ENCODE measurements at places on chromosomes 5 and 9.

DNA sequence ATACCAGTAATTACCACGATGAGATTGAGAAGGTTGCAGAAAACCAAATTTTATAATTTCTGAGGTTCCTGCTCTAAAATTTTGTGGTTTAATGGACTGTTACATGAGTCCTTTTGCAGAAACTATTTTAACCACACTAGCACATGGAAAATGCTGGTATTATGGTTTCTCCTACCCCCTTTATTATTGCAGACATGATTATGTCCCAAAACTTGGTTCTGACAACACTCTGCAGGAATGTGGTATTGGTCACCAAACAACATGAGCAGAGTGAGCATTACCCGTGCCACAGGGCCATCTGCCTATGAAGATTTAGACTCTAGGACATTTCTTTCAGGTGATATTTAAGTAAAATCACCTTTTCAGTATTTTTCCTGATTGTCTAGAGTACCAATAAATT, 2.8 kb upstream of the ECM2 start:
- no peak for DNase-seq

DNA sequence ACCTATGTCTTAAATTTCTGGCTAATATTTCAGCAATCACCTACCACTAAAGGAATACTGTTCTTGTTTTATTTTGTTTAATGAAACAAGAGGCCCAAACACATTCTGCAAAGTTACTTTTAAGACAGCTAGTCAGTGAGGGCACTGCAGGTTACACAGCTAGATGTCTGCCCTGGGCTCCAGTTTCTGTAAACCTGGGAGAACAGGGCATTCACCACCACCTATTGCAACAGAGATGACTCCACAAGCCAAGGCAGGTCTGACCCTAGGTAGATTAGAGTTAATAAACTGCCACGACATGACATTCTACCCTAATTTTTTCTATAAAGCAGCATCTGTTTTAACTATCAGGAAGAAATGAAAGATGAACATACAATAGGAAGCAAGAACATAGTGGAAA, 90.8 kb downstream of the SLF1 start:
- no peak for DNase-seq

GRCh38 chr5:54942064-54942778, 43.2 kb downstream of the ESM1 start:
- DNase-seq = no peak

DNA sequence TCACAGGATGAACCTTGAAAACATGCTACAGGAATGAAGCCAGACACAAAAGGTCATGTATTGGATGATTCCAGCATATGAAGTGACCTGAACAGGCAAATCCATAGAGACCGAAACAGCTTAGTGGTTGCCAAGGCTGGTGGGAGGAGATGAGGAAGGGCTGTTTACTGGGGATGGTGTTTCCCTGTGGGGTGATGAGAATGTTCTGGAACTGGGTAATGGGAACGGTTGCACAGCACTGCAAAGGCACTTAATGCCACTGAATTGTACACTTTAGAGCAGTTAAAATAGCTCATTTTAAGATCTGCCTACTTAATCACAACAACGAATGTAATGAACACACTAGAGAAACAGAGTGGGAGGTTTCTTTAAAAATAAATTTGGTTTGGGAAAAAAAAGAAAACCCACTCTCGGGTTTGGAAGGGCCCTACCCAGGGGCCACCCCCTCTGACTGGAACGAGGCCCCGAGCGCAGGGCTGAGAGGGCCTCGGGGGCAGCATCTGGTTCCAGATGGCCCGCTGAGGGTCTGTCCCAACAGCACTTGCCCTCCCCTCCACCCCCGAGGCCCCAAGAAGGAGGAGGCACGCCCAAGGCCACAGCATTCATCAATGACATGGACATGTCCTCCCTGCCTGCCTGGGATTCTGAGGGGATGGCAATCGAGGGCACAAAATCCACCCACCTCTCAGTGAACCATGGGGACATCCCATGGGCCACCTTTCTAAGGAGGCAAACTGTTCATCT, 31.7 kb downstream of the SARDH start:
- DNase-seq = no peak

DNA sequence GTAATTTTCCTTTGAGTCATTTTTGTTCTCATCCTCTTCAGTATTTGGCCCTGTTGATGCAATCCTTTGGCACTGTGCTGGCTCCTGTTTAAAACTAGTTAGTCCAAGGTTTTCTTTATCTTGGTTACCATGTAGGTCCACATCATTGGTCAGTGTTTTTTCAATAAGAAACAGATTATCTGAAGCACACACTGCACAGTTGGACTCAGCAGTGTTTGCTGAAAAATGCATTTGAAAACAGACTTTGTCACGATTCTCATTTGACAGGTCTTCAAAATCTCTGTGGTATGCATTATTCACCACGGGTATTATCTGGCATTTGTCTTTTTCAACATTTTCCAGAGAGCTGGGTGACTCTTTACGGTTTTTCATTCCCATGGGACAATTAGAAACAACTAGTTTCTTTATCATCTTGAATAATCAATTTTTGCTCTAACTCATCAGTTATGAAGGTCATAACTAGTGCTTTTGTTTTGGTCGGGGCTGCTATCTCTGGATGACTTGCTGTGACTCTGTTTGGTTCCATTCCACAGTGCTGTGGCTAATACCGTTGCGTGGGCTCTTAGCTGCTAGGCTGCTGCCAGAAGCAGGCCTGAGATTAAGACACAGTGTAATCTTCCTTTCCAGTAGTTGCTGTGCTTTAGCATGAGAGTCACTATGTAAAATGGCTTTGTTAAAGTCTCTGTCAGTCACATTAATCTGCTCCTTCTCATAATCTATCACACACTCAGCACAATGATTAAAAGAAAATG, 36.2 kb downstream of the NUDT12 start:
- no peak for DNase-seq

DNA sequence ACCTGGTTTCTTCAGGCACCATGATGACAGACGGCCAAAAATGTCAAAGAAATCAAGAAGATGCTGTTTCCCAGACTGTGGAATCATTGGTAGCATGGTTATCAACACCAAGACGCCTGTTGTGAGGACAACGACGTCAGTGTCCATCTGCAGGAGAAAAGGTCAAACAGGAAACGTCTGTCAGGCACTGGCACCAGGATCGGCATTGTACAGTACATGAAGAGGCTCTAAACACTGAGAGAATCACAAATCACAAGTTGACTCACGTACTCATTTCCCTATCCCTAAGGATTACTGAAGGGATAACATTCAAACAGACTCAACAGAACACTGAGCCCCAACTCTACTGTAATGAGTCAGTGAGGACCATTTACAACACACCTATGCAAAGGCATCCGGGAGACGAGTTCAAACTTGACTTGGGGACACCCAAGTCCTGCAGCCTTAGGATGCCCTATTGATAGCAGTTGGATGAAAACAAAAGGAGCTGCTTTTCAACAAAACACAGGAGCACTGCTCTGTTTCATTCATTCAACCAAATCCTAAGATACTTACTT, 21.0 kb downstream of the TSC1 start:
- no peak for DNase-seq

DNA sequence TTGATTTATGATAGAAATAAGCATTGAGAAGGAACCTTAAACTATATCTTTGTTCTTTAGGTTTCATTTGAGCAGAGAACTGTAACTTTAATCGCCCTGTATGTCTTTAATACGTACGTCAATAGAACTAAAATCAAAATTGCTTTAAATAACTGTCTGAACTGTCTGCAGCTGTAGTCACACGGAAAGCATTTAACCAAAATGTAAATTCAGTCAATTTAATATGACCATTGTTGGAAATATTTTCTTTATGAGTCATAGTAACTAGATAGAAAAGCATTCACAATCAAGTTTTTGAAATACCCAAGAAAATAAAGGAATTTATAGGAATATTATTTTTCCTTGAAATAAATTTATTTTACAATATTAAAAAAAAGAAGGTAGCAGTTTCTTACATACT, 157.1 kb upstream of the CDH6 start:
- DNase-seq = no peak

- no peak for DNase-seq
Observed at GRCh38 chr9:104911032-104911607, 16.8 kb downstream of the ABCA1 start.

GRCh38 chr5:156396063-156396829, 69.3 kb downstream of the SGCD start:
- DNase-seq = no peak

DNA sequence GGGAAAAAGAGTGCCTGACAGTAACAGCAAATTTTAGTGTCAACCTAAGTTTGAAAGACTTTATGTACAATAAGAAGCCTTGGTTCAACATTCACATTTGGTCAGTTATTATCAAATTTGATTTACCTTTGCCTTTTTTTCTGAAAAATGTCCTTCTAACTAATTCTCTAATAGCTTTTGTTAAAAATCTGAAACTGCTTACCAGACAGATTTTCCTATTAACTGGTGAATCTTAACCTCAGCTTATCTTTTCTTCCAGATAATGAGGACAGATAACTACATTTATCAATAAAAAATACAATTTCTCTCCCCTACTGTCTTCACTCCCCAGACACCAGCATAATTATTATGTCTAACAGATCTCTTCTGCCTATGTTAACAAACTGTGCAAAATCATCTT, 988.5 kb downstream of the CDH18 start:
- no peak for DNase-seq

DNA sequence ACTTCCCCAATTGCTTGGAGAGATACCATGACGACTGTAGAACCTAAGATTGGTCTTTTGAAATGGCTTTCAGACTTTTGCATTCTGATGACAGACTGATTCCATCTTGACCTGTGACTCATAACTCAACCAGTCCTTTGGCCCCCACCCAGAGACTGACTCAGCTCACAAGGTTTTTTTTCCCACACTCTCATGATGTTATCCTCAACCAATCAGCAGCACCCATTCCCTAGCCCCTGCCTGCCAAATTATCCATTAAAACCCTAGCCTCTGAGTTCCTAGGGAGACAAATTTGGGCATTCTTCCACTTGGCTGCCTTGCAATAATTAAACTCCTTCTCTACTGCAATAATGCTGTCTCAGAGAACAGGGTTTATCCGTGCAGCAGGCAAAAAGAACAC, 1263.3 kb upstream of the CDH9 start:
- no peak for DNase-seq

DNA sequence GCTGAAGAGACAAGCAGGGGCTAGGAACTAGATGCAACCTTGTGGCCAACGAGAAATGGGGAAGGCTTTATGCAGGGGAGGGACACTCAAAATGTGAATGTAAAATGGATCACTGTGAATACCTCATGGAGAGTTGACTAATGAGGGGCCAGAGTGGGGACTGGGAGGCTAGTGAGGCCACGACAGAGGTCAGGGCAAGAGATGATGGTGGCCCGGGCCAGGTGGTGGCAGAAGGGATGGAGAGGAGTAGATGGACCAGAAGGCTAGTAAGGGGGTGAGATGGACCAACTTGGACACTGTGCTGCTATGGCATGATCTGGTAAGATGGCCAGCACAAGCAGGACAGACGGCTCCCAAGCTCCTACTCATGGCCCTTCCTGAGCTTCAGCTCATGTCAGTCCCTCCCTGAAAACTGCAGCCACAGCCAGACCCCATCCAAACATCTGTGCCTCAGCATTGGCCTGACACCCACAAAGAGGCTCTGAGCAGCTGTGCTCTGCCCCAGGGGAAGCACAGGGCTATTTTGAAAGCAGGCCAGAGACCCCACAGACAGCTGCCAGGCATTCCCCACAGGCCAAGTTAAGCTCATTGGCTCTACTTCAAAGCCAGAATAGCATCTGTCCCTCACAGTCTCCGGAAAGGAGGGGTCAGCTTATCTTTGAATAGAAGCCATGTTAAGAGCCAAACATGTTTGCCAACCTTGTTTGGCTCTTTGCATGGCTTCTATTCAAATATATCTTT, 22.1 kb downstream of the P4HA2 start:
- no peak for DNase-seq

GRCh38 chr5:100856462-100856861, 46.6 kb downstream of the ST8SIA4 start:
- no peak for DNase-seq

DNA sequence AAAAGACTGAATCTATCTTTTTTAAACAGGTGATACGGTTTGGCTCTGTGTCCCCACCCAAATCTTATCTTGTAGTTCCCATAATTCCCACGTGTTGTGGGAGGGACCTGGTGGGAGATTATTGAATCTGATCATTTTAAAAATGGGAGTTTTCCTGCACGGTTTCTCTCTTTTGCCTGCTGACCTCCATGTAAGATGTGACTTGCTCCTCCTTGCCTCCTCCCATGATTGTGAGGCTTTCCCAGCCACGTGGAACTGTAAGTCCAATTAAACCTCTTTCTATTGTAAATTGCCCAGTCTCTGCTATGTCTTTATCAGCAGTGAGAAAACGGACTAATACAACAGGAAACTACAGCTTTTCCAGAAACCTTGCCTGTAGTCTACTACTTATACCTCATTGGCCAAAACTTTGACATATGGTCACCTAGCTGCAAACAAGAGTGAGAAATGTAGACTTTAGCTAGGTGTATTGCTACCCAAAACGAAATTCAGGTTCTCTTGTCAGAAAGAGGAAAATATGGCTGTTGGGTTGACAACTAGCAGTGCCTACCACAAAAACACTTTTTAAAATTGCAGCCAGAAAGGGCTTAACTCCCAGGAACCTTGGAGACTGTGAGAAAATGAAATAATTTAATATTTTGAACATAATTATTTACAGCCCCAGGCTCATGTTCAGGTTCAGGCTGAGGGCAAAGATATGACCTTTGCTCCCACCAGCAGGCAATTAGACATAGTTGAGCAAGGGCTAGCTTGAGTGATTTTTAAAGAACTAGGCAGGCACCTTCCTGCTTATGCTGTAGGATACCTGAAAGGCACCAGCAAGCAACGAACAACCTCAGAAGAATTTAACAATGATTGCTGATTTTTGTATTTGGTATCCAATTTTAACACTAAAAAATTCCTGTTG, 7.4 kb upstream of the AGGF1 start:
- no peak for DNase-seq

DNA sequence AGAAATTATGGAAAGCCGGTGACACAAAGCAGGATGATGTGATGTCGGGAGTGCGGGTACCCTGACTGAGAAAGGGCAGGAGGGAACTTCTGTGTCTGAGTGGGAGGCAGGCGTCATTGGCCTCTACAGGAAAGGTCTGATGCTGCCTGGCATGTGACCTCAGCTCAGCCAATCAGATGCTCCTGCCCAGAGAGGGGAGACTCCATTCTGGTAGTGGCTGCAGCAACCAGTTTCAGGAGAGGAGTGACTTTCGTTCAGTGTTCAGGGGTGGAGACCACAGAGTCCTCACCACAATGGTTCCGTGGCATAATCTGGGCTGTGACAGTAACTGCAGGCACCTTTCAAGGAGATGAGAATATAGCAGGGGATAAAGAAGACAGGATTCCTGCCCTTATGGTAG, 6.7 kb upstream of the SFXN1 start:
- no peak for DNase-seq
